Neural progenitor cell (in vitro differentiated cells): ENCODE measurements at places on chromosomes 12 and 14.

GRCh38 chr14:96501217-96501739 is 904 bp upstream of the PAPOLA start:
- DNase-seq = no peak

- no peak for DNase-seq
Observed at GRCh38 chr12:115199831-115200230, 515.9 kb upstream of the TBX3 start.

DNA sequence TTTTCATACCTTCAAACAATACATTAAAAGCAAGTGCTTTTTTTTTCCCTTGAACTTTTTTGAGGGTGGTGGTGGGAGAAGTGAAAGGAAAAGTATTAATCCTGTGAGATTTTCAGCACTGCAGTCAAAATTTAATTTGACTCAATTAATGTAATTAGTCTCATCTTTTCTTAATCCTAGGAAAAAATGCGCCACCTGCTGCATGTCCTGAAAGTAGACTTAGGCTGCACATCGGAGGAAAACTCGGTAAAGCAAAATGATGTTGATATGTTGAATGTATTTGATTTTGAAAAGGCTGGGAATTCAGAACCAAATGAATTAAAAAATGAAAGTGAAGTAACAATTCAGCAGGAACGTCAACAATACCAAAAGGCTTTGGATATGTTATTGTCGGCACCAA is 52.2 kb downstream of the SPATA7 start:
- DNase-seq = peak; percentile 7

GRCh38 chr12:49946497-49946896 is 4.0 kb upstream of the AQP2 start:
- DNase-seq = no peak

DNA sequence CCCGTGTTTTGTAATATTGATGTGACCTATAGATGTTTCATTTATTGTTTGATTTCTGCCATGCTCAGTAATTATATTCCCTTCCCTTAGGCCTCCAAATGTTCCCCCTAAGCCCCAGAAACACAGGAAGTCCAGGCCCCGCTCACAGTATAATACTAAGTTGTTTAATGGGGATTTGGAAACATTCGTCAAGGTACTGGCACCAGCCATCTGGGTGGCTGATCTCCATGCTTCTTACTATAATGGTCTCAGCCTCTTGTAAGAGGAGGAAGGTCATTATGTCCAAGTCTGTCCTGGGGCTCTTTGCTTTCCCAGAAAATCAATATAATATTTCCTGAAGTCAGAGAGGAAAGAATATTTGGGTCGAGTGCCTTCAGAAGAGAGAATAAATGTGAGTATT is 130.9 kb downstream of the KICS2 start:
- no peak for DNase-seq

- no peak for DNase-seq
Observed at GRCh38 chr12:116620492-116621191, 61.5 kb downstream of the MAP1LC3B2 start.

- DNase-seq = no peak
Observed at GRCh38 chr14:28626780-28627179, 139.8 kb upstream of the FOXG1 start.

DNA sequence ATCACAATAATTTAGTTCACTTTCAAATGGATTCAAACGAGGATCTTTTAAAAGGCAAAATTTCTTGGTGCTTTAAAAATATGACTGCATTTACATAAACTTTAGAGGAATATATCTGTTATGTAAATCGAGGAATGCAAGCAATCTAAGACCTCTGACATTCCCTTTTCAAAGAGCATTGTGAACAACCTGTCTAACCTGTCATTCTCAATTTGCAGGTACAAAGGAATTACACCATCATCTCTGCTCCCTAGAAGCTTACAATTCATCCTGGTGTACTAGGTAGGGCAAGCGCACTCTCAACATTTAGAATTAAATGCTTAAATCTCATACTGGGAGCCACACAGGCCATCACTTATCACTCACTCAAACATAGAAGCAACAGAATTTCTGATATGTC is 35.6 kb downstream of the BMP4 start:
- DNase-seq = peak; percentile 6

DNA sequence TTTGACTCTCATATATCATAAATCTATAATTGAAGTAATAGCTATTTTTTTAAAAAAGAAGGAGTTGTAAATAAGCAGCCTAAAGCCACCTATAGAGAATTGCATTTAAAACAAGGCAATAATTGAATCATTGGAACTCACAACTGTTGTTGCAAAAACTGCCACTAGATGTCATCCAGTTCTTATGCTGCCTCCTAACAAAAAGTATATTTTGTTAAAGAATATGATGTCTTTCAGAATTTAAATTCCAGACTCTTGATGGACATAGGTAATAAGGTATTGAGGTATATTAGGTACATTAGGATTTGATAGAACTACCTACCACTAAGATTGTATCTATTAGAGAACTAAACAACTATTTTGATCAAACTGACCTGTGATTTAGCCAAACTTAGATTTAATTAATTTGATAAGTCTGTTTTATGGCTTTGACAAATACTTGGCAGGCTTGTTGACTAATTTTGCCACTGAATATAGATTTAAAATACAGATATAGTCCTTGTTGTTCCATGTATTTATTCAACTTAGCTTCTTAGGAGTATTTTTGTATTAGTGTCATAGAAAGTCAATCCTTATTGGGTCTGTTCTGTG is 401.4 kb downstream of the RPL10L start:
- peak; percentile 21 for DNase-seq

DNA sequence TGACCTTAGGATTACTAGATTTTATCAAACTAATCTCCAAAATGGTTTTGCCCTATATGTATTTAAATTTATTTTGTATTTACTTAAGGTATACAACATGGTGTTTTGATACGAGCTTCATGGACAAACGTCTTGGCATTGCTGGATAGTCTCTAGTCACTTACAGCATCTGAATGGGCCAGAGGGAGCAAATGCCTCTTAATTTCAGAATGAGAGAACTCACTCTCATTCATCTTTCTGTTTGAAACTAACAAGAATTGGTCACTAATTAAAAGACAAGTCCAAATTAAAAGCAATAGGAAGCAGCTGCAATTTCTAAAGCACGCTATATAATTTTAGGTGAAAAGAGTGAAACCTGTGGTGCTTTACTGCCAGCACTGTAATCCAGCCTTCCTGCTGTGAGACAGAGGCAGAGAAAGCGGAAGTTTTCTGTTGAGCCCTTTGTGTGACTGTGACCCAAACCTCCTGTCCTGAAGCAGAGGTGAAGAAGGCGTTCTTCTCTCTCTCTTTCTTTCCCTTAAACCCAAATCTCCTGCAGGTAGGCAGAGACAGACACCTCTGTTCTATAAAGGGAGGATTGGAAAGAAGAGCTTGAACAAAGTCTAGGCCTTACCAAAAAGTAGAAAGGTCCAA is 184.6 kb upstream of the NAV3 start:
- DNase-seq = peak; percentile 72

DNA sequence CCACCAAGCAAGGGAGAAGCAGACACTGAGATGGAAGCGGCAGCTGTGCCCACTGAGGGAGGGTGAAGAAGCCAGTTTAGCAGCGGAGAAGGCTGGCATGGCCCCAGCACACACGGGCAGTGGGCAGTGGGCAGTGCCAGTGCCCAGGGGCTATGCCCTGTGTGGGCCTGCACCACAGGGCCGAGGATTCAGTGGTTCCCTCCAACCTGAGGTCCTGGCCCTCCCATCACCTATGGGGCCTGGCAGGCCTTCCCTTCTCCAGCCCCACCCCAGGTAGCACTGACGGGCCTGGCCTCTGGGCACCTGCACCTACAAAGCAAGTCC is 81.1 kb downstream of the ITPK1 start:
- no peak for DNase-seq

GRCh38 chr12:117032593-117033381 is 66.4 kb downstream of the TESC start:
- peak; percentile 45 for DNase-seq

- no peak for DNase-seq
Observed at GRCh38 chr12:7719946-7720730, 8.9 kb downstream of the DPPA3 start.

GRCh38 chr12:108884116-108885012 is 4.5 kb downstream of the DAO start:
- DNase-seq = peak; percentile 44

DNA sequence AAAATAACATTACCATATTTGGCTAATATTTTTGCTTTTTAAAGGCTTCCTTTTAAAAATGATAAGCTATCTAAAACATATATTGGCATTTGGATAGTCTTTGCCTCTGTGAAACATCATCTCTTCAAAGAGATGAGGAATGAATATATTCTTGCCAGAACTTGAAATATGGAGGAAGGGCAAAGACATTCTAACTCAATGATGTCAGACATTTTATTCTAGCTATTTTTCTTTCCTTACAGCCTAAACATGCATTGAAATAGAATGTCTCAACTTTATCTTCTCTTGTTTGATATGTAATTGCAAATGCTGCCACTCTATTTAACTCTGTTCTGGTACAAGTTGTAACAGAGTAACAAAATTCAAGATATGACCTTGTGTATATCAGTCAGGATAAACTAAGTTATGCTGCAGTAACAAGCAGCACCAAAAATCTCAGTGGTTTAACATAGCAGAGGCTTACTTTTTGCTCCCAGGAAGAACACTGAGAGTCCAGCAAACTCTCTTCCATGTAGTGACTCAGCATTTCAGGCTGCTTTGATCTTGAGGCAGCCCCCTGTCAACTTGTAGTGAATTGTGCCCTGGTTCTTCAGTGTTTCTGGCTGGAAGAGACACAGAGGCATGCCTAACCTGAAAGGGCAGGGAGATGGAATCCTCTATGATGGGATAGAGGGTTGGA is 11.0 kb downstream of the IRAK3 start:
- no peak for DNase-seq

DNA sequence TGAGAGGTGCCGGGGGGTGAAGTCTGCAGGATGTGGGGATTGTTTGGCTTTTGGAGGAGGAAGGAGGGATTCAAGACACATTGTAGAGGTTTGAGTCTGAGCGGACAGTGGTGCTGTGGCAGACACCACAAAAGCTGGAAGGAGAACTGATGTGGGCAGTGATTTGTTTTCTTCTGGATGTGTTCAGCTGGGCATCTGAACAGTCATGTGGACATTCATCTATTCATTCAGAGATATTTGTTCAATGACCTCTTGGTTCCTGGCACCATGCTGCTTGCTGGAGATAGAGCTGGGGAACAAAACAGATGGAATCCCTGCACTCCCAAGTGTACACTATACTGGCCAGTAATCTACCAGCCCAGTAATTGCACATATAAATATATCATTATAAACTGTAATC is 64.0 kb downstream of the PTPN11 start:
- no peak for DNase-seq

- DNase-seq = no peak
Observed at GRCh38 chr12:108690542-108691174, 40.7 kb downstream of the CORO1C start.

DNA sequence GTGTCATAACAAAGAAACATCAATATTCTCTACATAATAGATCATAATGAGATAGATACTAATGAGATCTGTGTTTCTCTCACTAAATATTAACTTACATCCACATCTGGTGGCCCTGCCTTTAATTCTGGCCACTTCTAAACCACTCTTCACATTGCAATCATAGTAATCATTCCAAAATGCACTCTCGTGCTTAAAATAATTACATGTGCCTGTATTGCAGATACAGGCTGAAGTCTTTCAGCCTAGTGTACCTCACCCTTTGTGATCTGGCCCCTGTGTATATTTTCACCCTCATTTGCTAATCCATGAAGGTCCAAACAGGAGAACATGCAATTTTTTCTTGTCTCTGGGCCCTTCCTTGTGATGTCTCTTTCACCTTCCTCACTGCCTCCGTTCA is 108.0 kb downstream of the LIN7A start:
- DNase-seq = no peak

GRCh38 chr12:122942637-122943036 is 23.6 kb downstream of the ABCB9 start:
- DNase-seq = no peak

DNA sequence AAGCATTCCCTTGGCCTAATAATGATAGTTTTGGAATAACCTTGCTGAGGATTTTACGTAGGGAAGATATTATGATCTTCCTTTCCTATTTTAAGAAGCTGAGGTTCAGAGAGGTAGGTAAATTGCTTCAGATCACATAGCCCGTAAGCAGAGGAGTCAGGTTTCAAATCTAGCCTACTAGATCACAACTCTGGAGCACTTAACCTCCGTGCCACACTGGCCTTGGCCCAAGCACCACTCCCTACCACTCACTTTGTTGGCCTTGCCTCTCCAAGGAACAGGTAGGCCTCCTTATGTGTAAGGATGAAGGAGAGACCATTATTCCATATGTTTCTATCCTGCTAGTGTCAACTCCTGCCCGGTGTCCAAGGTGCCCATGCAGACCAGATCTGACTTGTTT is 12.4 kb upstream of the ACOT1 start:
- no peak for DNase-seq

DNA sequence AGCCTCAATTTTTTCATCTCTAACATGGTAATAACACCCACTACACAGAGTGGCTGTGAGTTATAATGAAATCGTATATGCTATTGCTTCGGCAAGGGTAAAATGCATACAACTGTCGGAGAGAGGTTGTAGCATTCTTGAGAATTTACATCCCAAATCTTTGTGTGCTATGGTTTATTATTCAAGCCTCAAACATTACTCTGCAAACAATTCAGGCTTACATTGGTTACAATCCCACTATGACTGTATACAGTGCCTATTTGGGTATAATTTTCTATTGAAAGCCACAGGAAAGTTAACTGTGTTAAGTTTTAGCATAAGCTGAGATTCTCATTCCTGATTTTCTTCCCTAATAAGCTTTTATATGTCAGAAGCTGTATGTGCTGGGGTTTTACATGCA is 20.6 kb downstream of the SLC35F4 start:
- no peak for DNase-seq

- no peak for DNase-seq
Observed at GRCh38 chr14:68143341-68143841, 323.8 kb downstream of the RAD51B start.

GRCh38 chr12:132043216-132043615 is 93.5 kb downstream of the EP400 start:
- no peak for DNase-seq

DNA sequence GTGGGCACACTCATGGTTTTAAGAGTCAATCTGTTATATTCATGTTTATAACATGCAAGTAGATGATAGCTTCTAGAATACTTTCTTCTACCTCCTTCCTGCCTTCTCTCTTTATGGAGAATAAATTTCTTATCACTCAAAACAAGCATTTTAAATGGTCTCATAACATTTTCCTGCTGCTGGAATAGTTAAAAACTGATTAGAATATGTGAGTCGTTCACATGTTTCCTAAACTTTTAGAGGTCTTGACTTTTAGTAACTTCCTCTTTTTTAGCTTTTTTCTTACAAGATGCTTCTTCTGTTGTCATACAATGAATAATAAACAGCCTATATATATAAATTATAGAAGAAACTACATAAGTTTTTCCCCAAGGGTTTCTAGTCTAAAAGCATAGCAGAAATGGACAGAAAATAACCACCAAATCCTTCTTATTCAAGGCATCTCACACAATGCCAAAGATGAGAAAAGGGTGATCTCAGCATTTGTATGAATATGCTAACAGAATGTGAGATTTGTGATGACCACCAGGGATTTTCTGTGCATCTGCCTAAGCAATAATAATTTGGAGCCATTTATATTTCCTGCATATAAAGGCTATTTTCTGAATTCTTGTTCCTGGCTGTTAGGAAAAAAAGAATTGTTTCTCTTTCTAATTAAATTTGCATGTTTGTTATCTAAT is 127.8 kb downstream of the DAAM1 start:
- DNase-seq = no peak
